ENCODE measurements at places on chromosomes 6 and 20.

DNA sequence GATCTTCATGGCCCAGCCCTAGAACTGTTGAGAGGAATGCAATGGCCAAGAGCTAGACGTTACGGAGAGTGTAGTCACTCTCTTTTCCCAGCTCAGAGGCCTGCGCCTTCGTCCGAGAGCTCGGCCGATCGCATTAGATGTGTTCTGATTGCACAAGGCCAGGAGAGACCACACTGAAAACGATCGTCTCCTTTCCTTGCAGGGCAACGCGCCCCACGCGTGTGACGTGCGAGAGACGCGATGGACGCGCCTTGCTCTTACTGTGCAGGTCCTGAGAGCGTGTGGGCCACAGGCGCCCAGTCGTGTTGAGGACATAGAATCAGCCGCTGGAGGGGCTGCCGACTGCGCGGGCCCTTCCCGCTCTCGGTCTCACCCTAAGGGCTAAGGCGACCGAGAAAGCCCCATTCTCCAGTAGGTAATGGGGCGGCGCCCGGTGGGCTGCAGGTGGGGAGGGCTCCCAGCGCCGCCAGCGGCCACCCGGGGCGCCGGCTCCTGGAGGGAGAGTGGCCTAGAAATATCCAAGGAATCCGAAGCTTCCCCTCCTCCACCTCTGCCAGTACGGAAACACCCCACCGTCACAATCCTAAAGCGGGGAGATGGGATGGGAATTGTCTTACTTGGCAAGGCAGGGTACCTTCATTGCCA is 26.9 kb downstream of the TFAP2B start:
- DNase-seq = no peak

DNA sequence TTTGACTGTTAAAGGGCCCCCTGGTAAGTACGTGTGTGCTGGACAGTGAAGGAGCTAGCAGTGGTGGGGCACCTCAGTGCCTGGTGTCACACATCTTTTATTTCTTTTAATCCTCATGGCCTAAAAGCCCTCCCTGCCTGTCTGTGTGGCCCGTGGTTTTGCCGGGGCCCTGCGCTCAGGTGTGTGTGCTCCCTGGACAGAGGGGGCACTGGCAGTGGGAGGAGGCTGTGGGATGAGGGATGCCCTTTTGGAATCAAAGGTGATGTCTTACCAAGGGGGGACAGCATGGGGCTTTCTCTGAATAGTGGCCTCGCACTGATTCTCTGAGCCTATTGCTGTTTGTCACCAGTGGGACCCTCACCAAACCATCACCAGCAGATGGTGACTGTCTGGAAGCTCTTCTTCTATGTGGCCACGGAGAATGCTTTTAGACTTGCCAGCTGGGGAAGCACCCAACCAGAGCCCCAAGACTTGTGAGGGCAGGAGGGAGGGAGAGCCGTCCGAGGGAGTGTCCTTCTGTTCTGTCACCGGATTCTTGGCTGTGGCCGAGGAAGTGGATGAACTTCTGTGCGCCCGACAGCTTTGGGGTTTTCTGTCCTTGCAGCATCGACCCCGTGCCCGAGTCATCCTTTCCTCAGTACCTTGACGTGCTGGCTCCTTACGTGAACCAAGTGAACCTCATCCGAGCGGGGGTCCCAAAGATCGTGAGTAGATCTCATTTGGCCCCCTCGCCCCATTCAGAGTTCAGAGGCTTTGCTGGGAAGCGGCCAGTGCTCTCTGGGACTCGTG is 18.1 kb downstream of the PNLDC1 start:
- DNase-seq = no peak

GRCh38 chr20:3251806-3252205 is 12.8 kb upstream of the SLC4A11 start:
- DNase-seq = no peak

DNA sequence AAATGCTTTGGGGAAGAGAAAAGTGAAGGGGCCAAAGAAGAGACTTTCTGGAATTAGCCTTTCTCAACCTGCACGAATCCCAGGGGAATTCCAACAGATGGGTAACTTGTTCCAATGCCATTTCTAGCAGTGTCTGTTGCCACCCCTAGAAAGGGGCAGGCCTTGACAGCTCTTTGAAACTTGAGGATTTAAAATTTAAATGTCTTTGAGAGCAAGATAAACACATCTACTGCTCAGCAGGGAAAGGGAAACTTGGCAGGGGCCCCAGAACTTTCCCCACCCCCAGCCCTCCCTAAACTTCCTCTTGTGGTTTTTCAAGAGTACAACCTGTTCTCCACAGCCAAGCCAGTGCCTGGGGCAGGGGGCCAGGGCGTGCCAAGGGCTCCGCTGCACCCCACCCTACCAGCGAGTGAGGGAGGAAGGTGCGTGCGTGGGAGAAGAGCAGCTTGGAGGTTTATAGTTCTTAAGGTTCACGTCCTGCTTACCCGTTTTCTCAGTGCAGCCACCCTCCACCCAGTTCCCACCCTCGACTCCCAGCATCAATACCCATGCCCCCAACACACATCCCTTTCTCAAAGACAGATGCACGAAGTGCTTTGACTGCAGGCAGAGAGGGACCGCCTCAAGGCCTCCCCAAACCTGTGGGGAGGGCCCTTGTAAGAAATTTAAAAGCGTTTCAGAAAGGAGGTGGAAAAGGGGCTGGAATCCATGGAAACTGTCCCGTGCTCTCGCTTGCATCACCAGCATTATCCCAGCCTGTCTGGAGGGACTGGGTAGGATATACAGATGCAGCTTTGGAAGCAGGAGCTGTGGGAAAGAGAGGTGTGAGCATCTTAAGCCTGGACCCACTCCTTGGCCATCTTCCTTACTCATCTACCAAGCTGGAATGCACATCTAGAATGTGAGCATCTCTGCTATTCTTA is 4.5 kb upstream of the TAF8 start:
- no peak for DNase-seq

DNA sequence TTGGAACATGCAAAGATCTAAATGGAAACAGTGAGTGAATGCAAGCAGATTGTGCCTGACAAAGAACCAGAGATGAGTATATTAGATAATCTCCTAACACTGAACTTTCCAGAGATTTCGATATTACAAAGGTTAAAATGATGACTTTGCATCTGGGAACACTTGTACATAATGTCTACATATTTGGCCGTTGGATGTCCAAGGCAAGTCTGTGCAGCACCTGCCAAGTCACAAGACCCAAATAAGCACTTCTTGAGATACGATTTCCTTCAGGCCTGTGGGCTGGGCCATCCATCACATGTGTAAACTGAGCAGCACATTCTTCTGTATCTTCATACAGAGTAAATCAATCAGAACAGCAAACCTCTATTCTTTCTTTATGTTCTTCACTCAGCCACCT is 32.5 kb upstream of the SMLR1 start:
- no peak for DNase-seq

DNA sequence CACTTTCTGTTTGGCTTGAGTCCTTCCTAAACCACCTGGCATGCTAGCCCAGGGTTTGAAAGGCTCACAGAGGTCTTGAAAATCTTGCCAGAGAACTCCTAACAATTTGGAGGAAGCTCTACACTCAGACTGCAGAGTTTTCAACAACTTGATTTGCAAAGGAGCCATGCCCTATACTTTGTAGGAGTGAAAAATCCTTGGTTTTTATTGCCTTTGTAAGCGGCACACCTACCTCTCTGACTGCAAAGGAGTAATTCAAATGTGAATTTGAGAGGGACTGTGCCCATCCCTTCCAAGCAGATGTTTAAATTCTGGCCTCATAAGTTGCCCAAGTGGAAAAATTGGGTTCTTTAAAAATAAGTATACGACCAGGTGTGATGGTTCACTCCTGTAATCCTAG is 41.5 kb downstream of the SLC2A12 start:
- no peak for DNase-seq

DNA sequence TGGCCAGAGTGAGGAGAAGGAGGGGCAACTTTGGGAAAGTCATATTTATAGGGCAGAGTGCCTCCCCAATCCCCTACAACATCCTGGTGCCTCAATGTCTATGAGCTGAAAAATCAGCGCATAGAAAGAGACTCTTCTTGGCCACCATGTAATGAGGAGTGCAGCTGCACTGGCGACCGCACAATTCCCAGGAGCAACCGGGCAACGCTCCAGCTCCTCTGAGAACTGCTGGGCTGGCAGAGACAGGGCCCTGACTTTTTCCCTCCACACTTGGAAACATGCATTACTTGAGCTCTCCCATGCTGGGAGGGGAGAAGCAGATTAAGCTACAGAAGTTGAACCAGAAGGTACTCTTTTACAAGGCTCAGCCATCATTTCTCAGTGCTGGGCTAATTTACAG is 31.4 kb upstream of the MARCKS start:
- DNase-seq = peak; percentile 60
